Activated naive CD4-positive, alpha-beta T cell treated with Interleukin-2 at 50 U/mL for 16 hours (primary cell): ENCODE measurements at places on chromosomes 5 and 9.

GRCh38 chr5:131305138-131305689, 41.4 kb downstream of the CDC42SE2 start:
- DNase-seq = no peak

DNA sequence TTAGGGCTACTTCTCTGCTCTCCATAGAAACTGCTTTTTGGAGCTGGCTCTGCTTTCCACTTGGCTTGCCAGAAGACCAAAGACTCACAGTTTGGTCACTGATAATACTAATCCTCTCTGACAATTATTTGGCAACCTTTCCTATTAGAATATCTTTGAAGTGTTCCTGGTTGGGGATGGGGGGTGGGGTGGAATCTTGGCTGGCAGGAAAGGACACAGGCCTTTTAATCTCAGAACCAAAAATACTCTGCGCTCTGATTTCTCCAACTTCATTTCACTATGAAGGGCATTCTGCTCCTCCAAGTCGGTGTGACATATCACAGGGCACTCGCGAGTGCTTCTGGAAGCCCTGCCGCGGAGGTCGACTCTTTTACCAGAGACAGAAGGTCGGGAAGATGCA, 1329.0 kb upstream of the WWC1 start:
- DNase-seq = no peak

DNA sequence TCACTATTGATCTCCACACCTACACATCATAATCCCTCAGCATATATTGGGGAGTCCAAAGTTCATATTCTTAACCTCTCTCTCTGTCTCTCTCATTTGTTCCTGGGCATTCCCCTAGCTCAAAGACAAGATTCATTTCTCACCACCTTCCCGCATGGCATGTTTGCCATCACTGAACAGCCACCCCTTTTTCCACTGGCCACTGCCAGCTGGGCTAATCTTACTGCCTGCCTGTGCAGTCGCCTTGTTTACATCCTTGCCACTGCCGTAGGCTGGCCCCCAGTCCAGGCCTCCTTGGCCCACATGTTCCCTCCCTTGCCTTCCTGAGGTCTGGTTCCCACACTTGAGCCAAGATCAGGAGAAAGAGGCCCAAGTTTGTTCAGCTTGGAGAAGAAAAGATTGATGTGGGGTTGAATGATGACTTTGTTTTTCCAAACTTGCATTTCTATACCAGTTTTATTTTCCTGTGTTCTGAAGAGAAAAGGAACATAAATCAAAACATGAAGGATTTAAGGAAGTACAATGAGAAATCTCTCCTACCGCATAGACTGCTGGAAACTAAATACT, 80.2 kb downstream of the PLAC8L1 start:
- DNase-seq = no peak

DNA sequence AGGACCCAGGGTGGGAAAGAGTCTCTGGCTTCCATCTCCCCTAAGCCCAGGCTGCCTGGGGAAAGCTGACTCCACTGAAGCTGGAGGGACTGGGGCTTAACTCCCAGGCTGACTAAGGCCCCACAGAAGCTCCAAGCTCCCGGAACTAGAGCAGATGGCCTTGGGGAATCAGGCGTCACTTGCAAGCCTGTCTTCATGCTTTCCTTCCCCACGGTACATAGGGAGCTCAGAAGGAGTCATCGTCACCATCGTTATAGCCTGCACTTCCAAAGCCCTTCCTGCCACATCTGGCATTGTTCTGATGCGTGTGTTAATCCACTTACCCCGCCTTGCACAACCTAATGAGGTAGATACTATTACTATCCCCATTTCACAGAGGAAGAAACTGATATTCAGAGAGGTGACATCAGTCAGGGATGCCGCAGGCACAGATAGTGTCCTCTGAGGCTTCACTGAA, 11.5 kb downstream of the AQP3 start:
- no peak for DNase-seq

DNA sequence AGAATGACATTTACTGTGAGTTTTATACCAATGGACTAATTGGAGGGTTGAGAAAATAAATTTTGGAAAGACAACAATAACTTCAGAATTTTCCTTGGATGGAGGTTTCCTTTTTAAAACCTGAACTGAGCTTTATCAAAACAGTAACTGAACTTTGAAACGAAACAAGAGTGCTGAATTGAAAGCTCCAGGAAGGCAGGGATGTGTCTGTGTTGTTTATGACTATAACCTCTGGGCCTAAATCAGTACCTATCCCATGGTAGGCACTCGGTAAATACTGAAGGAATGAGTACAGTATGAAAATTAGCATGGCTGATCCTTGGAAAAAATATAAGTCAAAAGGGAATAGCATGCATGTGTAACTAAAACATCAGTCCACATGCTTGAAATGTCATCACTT, 93.9 kb downstream of the GHR start:
- DNase-seq = no peak

- DNase-seq = no peak
Measured at GRCh38 chr5:57895766-57896165, 413.2 kb upstream of the ACTBL2 start.

- no peak for DNase-seq
Measured at GRCh38 chr9:136372561-136373299, 739 bp downstream of the CARD9 start.

GRCh38 chr5:125440905-125441304, 694.5 kb upstream of the ZNF608 start:
- DNase-seq = no peak

DNA sequence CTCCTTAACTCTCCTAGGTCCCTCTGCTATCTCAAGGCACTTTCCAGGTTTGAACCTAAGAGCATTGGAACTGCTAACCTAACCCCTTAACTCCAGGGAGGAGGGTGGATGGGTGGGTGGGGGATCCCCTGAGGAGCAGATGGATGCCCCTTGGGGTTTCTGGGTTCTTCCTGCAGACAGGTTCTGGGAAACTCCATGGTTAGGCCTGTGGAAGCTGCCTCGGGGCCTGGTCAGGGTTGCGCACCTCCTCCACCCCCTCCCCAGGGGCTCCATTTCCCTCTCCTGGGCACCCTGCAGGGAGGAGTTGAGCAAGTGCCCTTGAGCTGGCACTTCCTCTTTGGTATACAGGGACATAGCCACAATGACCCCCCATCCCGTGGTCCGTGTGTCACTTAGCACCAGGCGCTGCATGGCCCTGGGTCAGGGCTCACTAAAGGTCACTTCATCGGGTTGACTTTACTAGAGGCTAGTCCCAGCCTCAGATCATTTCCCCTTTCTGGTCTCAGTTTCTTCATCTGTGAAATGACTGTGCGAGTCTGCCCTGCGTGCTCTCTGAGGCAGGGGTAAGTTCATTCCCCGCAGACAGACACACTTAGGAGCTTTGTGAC, 16.0 kb downstream of the CXXC5 start:
- DNase-seq = no peak

DNA sequence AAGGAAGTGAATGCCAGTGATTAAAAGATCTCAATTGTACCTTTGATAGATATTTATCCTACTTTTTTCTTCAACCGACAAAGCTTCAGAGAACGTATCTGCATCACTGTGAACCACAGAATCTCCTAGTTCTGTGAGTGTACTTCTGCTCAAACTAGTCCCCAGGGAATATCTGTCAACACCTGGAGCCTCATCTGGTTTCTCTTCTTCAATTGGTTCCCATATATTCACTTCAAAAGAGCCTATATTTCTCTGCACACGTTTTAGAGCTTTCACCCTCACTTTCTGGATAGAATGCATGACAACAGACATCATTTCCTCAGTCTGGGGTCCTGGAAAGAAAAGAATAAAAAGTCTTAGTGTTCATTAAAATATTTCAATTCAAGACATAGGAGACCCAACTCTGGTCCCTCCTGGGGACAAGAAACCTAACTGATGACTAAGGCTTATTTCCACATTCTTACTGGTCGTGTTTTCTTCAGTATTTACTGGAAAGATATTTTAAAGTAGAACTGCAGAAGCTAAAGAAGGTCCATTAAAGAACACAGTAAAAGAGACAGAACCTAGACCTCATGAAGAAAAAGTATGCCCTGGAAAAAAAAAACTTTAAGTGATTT, 64.3 kb downstream of the CPLANE1 start:
- DNase-seq = no peak

GRCh38 chr9:74444369-74444768, 52.8 kb upstream of the RORB start:
- no peak for DNase-seq

DNA sequence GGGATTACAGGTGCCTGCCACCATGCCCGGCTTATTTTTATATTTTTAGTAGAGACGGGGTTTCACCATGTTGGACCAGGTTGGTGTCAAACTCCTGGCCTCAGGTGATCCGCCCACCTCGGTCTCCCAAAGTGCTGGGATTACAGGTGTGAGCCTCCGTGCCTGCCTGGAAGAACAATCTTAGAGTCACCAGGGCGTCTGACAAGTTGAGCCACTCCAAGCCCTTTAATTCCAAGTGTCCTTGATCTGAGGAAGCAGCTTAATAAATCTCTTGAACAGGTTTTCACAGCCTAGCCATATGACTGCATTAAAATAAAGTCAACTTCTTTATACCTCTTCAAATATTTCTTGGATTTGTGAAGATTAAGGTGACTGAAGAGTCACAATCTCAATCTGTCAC, 31.5 kb downstream of the SLC44A1 start:
- no peak for DNase-seq

- no peak for DNase-seq
Measured at GRCh38 chr5:114152656-114153360, 209.1 kb upstream of the KCNN2 start.

DNA sequence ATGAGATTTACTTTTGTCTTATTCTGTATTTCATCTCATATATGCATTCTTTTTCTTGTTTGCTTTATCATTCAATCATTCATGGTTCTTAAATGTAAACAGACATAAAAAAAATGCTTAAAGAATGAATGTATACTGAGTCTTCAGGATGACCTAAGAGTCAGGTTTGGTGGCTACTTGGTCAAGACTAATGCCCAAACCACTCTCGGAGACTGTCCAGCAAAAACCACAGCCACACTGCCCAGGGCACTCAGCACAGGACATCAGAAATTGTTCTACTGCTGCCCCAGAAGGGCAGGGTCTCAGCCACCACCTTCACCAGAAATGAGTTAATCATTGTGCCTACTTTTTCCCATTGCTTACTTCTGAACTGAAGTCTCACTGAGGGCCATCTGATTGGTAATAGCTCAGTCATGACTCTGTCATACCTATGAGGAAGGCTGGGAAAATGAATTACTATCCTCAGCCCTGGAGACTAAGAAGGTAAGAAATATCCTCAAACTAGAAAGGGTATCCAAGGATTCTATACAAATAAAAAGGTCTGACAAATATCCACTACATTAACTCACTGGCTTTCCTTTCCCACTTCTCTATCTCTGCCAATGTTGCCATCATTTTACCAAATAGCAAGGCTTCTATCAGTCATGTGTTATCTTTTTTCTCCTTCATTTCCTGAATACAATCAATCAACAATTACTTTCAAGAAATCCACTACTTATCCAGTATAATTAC, 236.1 kb downstream of the CETN3 start:
- DNase-seq = no peak

DNA sequence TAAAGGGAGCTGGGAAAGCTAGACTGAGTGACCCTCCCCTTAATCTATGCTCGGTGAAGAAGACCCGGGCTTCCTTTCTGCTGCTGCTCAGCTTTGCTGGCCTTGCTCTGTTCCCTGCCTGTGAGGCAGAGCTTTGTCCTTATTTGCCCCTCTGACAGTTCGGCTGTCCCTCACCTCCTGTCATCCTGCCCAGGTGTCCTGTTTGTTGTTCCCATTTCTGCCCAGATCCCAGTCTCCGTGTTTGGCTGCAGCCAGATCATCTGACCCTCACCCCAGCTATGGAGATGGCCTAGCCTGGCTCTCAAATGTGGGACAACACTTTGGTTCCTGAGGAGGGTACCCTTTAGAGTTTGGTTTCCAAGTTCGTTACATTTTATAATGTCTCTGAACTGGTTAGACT, 20.2 kb downstream of the OTULIN start:
- no peak for DNase-seq

GRCh38 chr5:111747337-111747736, 9.7 kb downstream of the NREP start:
- no peak for DNase-seq

GRCh38 chr5:93612855-93613243, 29.8 kb downstream of the NR2F1 start:
- DNase-seq = no peak

- no peak for DNase-seq
Measured at GRCh38 chr9:79685577-79685976, 113.8 kb downstream of the TLE4 start.

DNA sequence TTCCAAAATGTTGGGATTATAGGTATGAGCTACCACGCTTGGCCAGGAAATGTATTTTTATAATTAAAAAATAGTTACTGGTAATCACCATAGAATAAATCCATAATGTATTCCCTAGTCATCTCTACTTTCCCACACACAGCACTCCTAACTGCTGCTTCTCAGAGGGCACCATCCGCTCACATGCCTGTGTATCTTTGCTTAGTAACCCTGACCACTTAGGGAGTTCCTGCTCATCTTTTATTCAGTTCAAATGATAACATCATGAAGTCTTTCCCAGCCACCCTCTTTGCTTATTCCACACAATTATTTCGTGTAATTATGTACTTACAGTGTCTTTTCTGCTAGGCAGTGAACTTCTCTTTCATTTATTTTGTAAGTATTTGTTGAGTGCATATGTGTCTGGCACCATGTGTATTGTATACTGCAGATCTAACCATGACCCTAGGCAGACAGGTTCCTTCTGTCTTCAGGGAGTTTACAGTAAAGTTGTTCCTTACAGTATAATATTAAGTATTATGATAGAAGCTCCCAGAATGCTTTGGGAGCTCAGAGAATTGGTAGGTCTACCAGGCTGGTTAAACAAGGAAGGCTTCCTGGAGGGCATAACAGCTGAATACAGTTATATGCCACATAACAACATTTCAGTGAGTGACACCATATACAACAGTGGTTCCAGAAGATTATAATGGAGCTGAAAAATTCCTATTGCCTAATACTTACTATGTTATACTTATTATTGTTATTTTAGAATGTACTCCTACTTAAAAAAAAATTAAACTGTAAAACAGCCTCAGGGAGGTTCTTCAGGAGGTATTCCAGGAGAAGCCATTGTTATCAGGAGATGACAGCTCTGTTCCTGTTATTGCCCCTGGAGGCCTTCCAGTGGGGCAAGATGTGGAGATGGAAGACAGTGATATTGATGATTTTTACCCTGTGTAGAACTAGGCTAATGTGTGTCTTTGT, 39.2 kb downstream of the DCAF10 start:
- DNase-seq = no peak

DNA sequence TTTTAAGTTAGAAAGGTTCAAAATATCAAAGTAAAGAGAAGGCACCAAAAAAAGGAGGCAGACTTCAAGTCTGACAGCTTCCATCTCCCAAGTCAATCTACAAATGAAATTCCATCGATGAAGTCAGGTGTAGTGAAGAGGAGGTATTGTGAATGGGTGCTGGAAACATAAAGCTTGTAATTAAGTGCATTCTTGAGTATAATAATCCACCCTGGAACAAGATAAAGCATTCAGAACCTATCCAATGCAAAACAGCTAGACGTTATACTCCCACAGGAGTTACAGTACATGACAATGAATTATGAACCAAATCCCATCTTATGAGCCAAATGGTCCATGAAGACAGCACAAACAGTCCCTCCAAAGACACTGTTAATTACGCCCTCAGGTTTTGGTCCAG, 22.3 kb downstream of the BNC2 start:
- no peak for DNase-seq

- DNase-seq = no peak
Measured at GRCh38 chr5:59351076-59351794, 542.3 kb downstream of the PDE4D start.

- peak; percentile 11 for DNase-seq
Measured at GRCh38 chr5:40904205-40904993, 4.9 kb upstream of the C7 start.
